ENCODE measurements at places on chromosomes 1 and 21.

DNA sequence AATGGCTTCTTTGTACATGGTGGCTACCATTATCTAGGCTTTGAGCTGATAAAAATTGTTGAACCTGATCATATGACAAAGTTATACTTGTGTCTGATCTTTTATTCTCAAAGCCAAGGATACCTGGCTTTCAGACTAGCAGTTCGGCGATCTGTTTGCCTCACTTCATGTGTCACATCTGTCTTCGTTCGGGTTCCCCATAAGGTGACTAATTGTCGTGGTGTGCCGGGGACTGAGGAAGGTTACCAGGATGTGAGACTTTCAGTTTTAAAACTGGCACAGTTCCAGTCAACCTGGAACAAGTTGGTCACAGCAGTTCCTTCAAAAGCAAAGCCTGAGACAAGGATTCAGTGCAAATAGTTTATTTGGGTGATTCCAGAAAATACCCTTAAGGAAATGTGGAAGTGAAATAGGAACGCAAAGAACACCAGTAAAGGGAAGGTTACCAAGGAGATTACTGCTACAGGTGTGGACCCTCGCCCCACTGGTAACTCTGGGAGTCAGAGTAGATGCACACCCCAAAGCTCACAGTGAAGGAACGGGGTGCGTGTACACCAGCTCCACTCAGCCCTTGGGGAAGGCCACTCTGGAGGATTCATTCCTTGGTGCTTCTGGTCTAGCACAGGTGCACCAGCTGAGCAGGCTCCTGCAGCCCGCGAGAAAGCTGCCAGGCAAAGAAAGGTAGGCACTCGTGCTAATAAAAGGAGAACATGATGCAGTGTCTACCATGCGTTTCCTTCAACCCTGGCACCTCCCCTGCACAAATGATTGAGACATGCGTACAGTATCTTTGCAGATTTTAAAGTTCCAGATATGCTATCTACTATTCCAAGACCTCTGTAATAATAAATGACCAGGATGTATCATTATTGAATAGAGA lies 69.0 kb downstream of the VWA5B1 start:
- no peak for DNase-seq

DNA sequence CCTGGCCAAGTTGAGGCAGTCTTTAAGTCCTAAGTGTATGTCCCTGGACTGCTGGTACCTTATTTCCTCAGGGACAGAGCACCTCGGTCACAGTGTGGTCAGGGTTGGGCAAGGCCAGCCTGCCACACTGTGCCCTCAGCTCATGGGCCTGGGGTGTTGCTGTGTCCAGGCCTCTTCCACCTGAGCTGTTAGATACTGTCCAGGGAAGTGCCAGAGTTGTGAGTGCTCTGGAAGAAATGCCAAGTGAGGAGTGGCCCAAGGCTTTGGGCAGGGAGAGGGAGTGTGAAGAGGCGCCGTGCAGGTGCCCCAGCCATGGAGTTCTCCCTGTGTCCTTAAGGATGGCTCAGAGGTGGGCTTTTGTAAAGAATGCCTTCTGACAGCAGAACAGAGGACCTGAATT lies 15.3 kb downstream of the URB2 start:
- no peak for DNase-seq

DNA sequence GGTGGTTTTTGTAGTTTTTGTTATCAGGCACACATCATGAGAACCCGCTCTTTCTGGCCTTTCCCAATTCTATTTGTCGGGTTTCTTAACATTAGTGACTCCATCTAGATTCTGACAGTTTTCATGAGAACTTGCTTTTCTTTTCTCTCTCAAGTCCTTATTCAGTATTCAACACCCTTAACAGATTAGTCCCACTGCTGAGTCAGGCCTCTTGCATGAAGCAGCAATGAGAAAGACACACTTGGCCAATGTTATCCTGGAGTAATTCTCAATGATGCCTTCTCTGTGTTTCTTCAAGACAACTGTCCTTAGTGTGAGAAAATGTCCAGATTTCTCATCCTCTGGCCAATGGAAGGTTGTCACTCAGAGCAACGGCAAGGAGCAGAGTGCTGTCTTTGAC lies 11.3 kb downstream of the FMO2 start:
- no peak for DNase-seq

DNA sequence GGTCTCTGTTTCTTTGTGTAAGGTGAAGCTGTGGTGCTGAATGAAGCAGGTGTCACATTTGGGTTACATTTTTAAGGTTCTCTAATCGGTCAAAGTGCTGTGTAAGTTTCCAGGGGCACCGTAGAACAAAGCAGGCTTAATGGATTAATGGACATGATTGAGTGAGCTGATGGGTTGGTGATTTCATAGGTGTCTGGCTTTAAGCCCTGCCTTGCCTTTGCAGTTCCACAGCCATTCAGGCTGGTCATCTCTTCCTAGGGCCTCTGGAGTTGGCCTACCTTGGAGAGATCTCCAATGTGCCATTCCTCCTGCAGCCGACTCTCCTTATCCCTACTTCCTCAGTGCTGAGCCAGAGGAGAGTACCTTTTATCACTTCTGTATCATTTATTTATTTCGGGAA lies 15.2 kb downstream of the GALNT2 start:
- DNase-seq: no peak

GRCh38 chr1:115826628-115827027 lies 14.3 kb downstream of the NHLH2 start:
- DNase-seq: no peak

DNA sequence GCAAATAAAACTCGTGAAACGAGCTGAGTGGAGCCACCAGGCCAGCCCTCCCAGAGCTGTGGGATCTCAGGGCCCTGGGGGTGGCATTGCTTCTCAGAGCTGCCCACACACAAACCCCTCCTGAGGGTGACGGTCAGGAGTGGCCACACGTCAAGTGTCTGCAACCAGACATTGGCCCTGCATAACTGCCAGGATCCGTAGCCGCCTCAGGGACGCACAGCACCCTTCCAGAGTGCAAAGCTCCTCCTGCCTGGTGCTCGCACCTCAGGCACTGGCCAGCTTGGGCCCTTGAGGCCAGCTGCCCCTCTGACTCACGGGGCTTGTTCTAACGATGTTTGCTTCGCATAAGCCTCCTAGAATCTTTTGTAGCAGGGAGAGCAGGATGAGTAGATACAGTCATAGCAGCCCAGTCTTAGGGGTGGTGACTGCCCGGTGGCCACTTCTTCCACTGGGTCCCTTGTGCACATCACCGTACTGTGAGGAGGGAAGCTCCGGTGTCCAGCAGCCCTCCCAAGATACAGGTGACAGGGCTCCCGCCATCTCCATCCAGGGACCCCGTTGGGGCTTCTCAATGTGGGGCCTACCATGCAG lies 5.0 kb downstream of the WNT3A start:
- DNase-seq: no peak

- no peak for DNase-seq
Observed at GRCh38 chr1:178938959-178939317, 68.1 kb upstream of the ANGPTL1 start.

- DNase-seq: no peak
Observed at GRCh38 chr1:92487078-92487605, 417 bp upstream of the GFI1 start.

All from activated CD4-positive, alpha-beta T cell treated with anti-CD3 and anti-CD28 coated beads, Interleukin-2, amount 50 U/mL, for 1 hour (primary cell).